ENCODE measurements at places on chromosomes 2 and 18.

- no peak for DNase-seq
Measured at GRCh38 chr2:211816754-211817153, 721.8 kb downstream of the ERBB4 start.

DNA sequence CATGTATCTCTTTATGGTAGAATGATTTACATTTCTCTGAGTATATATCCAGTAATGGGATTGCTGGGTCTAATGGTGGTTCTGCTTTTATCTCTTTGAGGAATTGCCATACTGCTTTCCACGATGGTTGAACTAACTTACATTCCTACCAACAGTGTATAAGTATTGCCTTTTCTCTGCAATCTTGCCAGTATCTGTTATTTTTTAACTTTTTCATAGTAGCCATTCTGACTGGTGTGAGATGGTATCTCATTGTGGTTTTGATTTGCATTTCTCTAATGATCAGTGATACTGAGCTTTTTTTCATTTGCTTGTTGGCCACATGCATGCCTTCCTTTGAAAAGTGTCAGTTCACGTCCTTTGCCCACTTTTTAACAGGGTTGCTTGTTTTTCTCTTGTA lies 55.1 kb downstream of the CYTIP start:
- DNase-seq: no peak

- DNase-seq: no peak
Measured at GRCh38 chr2:199223791-199224190, 233.9 kb downstream of the SATB2 start.

DNA sequence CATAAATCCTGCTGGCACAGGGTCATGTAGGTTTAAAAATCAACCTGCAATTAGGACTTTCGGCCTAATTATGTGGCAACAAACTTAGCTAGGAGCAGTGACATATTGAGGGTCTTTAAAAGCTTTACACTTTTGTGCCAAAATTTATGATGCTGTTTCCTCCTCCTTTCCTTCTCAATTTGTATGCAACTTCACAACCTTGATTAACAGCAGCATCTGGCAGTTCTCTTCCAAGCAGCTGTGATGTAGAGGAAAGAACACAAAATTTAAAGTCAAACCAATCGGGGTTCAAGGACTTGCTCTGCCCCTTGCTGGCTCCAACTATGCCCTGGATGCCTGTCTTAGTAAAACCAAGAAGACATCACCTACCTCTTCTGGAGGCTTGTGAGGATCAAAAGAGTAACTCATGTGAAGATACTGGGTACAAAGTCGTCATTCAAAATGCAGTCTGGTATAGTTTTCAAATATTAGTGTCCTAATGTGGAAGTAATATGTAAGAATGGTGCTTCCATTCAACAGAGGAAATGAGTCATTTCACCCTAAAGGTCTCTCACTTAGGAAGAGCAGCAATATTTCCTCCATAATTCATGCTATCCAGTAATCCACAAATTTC lies 94.7 kb downstream of the ANKRD44 start:
- DNase-seq: no peak

DNA sequence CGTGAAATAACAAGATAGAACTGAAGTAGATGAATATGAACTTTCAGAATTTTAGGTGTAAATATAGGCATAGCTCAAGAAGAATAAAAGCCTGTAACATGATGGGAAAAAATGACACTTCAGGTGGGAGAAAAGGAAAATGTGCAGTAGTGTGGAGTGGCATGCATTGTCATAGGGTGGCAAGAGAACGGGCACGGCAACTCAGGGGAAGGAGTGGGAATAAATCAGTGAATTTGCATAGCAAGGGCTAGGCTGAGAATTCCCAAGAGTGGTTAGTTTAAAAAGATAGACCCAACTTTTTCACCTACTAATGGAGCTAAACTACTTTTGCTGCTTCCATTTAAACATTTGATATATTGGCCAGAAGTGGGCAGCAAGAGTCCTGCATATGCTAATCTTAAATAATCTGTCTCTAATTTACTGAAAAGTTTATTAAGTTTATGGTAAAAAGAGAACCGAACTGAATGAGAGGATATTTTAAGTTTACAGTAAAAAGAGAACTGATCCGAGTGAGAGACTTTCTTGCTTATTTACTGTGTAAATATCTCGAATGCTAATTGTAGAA lies 228.1 kb downstream of the CTNNA2 start:
- DNase-seq: no peak

DNA sequence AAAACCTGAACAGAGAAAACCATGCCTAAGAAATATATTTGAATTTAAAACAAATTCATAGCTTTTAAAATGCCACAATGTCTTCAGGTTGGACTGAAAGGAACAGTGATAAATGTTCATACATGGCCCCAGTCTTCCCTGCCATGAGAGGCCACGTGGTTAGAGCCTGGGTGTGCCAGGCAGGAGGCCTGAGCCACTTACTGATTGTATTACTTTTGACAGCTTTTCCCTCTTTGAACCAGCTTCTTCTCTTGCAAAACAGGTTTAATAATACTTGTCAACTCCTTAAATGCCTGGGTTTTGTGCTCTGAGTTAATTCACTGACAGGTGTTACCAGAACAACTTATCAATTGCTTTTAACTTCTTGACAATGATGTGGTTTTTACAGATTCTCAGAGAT lies 27.0 kb downstream of the RBKS start:
- DNase-seq: no peak

GRCh38 chr2:217981084-217981730 lies 21.6 kb downstream of the TNS1 start:
- no peak for DNase-seq

DNA sequence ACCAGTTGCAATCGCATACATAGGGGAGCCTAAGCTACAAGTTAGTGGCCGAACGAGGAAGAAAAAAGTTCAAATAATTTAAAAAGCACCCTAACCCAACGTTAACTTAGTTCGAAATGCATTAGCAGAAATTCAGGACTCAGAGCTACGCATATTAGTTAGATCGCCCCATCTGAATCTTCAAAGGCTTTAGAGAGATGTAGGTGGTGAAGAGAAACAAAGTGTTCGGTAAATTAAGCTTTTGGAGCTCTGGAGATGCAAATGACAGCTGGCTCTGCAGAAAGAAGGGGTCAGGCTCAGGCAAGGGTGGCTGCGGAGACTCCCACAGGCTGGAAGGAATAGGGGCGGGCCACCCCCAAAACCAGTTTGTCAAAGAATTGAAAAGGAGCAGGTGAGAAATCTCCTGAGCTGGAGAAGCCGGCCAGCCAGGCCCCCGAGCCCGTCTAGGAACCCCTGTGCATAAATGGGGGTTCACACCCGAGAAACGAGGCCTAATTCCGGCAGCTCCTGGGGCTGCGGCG lies 621 bp downstream of the TXNL1 start:
- DNase-seq: no peak
